ENCODE measurements at places on chromosomes 5 and 9.

DNA sequence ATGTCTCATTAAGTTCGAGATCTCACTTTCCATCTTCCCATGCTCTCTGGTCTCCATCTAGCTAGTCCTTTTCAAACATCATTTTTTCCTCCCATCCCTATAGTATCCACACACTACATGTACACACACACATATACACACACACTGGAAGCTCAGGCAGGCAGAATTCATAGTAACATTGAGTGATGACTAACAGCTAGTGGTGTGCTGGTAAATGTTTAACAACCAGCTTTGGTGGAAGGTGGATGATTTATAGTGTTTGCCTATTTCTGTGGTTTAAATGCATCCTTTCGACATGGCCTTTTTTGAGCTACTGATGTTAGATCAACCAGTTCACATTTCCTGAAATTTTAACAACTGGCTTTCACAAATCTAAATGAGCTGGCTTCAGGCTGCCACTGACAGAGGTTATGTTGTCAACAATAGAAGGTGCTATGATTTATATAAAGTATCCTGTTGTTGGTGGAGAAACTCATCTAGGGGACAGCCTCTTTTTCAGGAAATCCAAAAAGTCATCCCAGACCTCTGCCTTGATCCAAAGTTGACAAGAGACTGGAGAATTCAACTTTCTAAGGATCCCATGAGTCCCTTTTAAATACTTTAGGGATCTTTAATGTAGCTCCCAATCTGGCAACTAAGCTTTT is 117.8 kb downstream of the CCDC192 start:
- no peak for DNase-seq

- DNase-seq = no peak
These were observed 1168.2 kb downstream of the CDH12 start for GRCh38 chr5:21684992-21685391.

DNA sequence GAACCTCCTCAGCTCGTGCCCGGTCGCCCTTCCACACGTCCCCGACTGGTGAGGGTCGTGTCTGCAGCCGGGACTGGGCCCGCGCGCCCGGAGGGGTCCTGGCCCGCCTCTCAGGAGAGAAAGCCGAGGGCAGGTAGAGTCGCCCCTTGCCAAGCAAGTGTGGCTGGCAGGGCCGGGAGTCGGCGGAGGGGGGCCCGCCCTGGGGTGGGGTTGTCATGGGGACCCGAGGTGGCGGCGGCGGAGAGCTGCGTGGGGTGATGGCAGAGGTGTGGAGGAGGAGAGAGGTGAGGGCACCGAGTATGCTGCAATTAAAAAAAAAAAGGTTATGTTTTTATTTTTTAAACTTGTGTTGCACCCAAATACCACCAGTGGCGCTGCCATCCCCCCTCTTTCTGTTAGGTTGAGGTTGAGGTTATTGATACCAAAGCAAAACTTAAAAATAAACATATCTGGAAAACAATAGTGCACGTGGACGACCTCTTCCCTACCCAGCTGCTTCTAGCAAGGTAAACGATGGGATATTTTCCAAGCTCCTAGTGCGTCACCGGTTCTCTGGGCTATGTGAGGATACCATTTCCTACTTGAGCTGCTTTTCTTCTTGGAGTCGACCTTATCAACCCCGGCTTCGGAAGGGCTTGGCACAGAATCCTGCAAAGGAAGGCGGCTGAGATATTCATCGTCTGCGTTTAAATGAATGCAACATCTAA is 660 bp downstream of the SCAMP1 start:
- peak; percentile 50 for DNase-seq

DNA sequence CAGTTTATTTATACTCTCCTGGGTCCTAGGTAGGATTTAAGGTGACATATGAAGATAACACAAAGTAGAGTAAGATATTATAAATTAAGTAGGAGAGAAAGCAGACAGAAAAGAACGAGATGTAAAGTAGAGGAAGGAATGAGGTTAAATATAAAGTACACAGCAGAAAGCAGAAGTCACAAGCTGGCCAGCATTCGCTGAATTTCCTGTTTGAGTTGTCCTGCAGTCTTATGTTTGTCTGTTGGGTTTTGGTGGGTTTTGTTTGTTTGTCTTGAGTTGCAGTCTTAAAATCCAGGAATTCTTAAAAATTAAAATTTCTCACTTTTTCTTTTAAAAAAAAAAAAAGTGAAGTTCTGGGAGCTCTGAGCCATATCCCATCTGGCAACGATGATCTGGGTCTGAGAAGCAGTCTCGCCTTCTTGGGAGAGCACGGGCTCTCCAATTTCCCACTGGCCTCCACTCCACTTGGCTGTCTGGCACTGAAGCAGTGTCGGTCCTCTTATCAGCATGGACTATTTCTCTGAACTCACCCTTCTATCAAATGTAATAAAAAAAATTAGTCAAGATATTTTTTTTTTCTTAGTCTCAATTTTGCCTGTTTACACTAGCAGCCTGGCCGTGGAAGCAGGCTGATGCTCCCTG is 2.0 kb downstream of the S100Z start:
- no peak for DNase-seq

DNA sequence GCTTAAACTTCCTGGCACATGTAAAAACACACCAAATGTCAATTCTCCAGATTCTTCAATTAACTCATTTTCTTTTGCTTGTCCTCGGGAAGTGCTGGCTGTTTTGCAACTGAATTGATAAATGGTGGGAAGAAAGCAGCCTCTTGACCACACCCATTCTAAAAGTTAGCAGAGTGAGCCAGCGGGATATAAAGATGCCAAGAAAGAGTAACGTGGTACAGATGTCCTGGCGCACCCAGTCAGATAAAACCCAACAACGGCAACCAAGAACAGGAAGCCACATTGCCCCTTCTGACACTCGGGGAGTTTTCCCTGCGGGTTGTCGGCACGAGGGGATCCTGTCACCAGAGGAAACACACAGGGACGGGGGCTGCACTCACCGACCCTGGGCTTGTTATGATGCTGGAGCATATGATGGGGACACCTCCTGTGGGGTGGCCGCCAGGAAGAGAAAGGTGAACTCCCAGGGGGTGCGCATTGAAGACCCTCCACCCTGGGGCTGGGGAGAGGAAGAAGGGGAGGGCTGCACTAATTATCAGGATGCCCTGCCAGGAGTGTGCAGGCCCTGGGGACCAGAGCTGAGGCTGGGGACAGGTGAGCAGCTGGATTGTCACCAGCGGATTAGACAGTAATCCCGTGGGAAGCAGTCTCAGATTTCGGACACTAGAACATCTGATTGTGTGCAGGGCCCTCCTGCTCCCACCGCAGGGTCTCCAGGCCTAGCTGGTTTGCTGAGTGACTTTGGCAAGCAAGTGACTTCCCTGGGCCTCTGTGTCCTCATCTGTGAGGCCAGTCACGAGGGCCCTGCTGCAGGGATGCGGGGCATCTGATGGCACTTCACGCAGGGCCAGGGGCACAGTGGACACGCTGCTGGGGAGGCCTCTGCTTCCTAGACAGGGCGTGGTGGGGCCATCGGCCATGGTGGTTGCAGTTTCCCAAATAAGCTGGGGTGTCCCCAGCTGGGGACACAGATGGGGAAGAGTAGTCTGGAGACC is 59.2 kb downstream of the CRB2 start:
- no peak for DNase-seq

DNA sequence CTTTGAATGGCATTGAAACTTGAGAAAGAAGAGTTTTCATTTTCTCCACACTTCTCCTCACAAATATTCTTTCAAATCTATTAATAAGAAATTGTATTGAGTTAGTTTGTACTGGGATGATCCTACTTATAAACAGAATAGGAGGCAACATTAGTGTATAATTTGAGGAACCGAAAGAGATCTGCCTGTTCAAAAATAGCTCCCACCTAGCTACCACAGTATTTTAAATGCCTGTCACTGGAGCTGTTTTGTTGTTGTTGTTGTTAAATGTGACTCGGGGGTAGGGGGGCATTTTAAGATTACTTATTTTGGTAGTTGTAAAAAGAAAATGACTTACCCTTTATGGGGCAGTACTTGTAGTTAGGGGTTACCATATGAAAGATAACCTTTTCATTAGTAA is 20.1 kb upstream of the HAPLN1 start:
- DNase-seq = no peak

DNA sequence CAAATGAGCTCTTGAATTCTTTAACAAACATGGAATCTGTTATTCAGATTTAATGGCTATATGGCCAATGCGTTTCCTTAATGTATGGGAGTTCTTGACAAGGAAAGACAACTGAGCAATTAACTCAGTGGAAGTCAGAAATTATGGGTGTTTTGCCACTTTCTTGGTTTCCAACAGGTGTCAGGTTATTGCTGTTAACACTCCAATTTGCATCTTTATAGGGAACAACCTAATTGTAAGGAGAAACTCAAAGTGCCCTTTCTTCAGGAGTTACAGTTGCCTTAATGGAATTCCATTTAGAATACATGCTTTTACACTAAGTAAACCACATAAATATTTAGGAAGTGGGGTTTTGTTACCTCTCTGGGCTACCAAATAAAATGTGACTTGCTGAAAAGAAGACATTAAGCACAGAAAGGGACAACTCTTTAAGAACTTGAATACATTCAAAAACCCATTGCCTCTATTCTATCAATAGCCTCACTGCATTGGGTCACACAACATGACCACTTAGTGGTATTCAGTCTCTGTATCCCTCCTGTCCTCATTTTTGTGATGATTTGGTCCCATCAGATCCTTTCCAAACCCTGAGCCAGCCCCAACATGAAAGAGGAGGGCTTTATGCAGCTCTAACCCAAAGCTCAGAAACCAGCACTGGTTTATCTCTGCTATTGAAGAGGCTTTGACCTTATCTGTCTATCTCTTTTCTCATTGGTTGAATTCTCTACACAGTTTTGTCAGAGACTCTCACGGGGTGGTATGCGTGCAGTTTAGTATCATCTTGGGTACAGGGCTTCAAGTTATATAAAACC is 118.7 kb downstream of the EDIL3 start:
- no peak for DNase-seq

DNA sequence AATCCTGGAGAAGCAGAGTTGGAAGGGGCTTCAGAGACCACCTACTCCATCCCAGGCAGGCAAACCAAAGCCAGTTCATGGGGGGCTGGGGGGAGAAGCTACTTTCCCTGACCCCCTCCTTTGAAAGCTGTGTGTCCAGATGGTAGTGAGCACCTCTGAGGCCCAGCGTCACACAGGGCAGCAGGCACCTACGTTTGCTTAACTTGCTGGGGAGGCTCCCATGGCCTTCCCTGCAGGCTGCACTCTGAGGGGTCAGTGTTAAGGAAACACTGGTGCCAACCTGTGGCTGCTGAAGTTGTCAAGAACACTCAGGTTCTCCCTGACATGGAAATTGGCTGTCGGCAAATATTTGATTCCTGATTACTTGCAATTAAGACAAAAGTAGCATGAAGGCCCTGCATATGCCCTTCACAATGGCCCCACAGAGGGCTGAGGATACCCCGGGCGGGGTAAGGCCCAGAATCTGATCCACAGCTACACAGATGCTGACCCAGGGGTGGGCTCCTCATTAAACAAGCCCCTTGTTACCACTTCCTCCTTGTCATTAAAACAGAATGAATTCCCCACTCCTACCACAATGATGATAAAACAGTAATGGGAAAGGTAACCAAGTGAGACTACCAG is 208.5 kb downstream of the FSTL4 start:
- no peak for DNase-seq

DNA sequence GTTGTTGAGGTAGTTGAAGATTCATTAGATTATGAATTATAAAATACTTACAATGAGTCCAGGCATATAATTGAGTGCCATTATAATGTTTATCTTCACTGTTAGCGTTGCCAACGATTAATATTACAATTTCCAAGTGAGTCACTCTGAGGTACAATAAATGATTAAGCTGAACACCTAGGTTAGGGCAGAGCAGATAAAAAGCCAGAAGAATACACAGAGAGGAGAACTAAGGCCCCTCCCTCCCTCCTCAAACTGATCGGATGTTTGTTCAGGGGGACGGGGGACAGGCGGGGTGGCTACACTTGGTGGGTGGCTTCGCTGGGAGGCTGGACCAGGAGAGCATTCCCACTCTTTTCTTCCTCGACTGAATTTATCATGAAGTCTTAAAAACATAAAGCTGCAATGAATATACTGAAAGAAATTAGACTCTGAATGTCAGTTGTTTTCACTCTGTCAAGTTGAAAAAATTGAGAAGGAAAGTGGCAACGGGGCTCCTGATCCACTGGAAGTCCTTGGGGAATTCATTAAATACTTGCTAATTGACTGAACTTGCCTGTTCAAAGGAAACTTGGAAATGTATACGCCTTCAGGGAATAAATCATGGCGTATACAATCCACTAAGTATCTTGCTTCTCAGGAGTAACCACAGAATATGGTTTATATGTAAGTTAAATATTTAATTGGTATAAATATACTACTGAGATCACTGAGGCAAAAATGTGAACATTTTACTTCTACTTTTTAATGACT is 198.1 kb downstream of the TSSK1B start:
- DNase-seq = no peak

DNA sequence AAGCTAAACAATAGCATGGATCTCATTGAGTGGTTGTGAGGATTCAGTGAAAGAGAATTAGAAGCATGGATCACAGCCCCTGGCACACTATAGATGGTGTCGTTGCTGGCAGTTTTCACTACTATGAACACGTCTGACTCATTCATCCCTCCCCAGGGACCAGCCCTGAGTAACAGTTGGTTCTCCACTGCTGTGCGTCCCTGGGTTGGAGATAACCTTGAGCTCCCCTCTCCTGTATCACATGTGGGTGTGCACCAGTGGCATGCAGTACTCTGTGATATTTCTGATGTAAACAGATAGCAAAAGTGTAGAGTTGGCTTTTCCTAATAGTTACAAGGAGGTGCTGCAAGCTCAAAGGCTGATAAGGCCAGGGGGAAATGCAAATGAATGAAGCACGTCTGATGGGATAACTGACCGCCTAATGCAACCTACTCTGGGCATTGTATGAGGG is 8.8 kb upstream of the LCP2 start:
- no peak for DNase-seq

Data from substantia nigra (tissue), 51 donors.